ENCODE measurements at places on chromosomes 16 and 17.

- no peak for DNase-seq
Observed at GRCh38 chr16:760065-760464, 469 bp upstream of the MSLN start.

GRCh38 chr17:1916963-1917715 lies 87.3 kb downstream of the RPA1 start:
- no peak for DNase-seq

GRCh38 chr17:43215341-43215740 lies 3.7 kb downstream of the TMEM106A start:
- no peak for DNase-seq

- no peak for DNase-seq
Observed at GRCh38 chr16:27870116-27870798, 193.3 kb downstream of the GSG1L start.

Measured in CD4-positive, alpha-beta T cell treated with Interleukin-4 for 1 hour (primary cell).